Stimulated activated CD4-positive, alpha-beta T cell treated with anti-CD3 and anti-CD28 coated beads, TNF-alpha, amount 100 ng/mL, for 48 hours (primary cell): ENCODE measurements at places on chromosomes 11 and 22.

GRCh38 chr11:25992294-25992693, 339.6 kb upstream of the ANO3 start:
- no peak for DNase-seq

GRCh38 chr11:85941380-85941973, 86.3 kb downstream of the CCDC83 start:
- peak; percentile 18 for DNase-seq

GRCh38 chr22:47377926-47378560, 615.6 kb downstream of the TBC1D22A start:
- DNase-seq = no peak

GRCh38 chr22:22431271-22432220, 77.0 kb downstream of the ZNF280B start:
- peak; percentile 52 for DNase-seq

GRCh38 chr11:35322318-35322979, 96.9 kb downstream of the SLC1A2 start:
- no peak for DNase-seq

DNA sequence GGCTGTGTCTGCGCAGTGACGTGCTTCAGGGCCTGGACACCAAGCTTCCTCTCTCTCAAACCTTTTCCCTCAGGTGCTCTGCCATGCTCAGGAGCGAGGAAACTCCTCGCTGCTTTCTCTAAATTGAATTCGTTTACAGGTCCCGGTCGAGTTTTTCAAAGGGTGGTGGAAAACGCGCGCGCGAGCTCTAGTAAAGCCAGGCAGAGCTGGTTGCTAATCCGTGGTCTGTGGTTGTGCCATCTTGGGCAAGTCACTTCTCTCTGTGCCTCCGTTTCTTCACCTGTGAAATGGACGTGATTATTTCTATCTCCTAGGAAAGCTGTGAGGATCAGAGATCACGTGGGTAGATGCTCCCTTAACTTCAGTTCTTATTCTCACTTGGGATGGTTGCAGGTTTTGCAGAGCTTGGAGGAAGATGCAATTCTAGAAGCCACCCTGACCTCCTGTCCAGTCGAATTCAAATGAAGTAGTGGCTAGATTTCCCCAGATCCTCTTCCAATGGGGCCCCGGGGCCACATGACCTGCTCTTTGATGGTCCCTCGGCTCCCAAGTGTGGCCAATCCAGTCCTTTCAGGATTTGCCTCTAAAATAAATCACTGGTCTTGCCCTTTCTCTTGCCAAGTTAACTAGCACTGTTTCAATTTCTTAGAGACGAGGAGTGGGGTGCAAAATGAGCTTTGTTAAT, 10.5 kb upstream of the ALX4 start:
- no peak for DNase-seq

- DNase-seq = no peak
These were observed 155.9 kb downstream of the CCDC34 start for GRCh38 chr11:27207025-27207650.

DNA sequence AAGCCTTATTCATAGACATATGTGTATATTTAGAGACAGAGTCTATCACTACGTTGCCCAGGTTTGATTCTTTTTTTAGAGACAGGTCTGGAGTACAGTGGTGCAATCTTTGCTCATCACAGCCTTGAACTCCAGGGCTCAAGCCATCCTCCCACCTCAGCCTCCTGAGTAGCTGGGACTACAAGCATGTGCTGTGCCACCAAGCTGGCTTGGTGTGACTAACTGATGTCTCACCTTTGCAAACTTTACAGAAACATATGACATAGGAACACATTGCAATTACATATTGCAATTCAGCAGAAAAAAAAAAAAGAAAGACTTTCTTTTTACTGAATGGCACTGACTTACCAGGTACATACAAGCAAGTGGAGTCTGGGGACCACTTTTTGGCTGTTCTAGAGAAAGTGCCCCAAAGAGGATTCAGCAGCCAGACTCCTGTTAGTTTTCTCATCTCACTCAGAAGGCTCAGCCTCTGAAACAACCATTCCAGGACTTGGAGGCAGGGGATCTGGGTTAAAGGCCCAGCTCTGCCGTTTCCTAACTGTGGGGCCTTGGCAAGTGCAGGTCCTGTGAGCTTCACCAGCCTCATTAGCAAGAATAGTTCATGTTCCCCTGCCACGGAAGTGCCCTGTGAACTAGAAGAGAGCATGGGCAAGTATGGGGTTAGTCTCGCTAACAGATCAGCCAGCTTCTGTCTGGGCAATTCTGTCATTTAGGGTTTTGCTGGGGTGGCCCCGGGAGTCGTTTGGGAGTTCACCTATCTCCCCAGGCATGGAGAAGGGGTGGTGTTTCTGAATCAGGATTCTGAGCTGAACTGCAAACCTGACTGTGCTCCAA, 11.3 kb upstream of the NFAM1 start:
- DNase-seq = no peak

GRCh38 chr11:121389651-121390050, 62.5 kb upstream of the SORL1 start:
- DNase-seq = no peak

- no peak for DNase-seq
These were observed 37.8 kb downstream of the SCN3B start for GRCh38 chr11:123616505-123617198.

DNA sequence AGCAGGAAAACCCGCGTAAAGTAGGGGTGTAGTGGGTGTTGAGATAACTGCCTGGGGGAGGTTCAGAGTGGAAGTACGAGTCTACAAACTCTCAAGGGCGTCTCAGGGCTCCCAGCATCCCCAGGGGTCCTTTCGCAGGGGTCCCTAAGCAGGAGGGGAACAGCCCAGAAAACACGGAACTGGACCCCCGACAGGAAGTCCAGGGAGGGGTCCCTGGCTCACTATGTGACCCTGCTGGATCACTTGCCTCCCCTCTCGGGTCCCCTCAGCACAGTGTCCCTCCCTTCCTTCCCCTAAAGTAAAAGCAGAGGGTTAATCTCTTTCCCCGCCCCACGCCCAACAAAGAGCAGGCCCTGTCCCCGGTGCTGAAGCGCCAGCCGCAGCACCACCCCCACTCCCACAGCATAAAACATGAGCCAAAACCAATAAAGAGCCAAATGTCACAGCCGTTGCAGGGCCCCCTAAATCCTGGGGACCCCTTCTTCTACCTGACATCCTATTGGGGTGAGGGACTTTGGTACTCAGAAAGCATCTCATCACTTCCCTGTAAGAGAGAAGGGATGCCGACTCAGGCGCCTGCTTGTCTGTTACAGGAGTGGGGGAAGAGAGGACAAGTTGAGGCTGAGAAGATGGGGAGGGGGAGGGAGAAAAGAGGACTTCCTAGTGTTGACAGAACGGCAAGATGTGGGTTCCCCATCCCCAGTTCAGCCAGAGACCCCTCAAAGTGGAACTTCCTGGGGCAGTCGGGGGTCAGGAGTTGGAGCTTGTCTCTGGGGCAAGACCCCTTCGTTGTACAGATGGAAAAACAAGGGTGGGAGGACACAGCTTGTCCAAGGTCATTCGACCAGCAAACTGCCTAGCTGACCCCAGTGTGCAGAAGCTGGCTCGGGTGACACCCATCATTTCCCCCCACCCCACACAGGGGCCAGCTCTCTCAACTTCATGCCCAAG, 1.4 kb upstream of the NEFH start:
- no peak for DNase-seq

GRCh38 chr11:11016068-11016467, 158.2 kb upstream of the ZBED5 start:
- no peak for DNase-seq

GRCh38 chr11:12799334-12799835, 125.2 kb downstream of the TEAD1 start:
- DNase-seq = no peak

- no peak for DNase-seq
These were observed 23.1 kb upstream of the TP53I11 start for GRCh38 chr11:44973632-44974401.

GRCh38 chr22:29992341-29993275, 87.7 kb upstream of the HORMAD2 start:
- no peak for DNase-seq

- no peak for DNase-seq
These were observed 1006.4 kb downstream of the BRD1 start for GRCh38 chr22:48821346-48821690.

- DNase-seq = no peak
These were observed 12.7 kb downstream of the RASD2 start for GRCh38 chr22:35553341-35553740.

DNA sequence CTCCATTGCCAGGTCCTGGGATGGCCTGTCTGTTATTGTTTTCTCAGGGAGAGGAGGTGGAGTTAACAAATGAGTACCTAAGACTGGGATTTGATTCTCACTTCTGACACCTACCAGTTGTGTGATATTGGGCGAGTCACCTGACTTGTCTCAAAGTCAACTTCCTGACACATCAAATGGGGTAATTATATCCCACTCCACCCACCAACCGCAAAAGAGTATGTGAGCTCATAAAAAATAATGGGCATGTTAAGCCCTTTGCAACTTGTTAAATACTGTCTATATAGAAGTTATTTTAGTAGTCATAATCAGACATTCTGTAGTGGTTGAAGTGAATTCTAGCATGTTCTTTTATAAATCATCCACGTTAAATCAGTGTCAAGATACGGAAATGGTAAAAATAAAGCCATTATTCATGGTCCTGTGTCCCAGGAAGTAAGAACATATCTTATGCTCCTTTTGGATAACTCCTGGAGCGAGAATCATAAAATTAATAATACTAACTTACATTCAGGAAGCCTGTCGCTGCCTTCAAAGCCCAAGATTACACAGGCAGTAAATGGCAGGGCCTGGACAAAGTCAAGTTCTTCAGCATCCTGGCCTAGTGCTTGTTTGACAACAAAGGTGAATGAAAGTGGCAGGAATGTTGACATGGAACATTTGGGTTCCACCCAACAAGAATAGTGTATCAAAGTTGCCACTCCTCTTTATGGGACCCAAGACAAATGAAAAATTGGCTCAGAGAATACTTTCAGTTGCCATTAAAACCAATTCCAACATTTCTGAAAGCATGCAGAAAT, 54.3 kb downstream of the SYTL2 start:
- DNase-seq = no peak

GRCh38 chr11:33692013-33692504, 8.6 kb downstream of the C11orf91 start:
- DNase-seq = no peak

DNA sequence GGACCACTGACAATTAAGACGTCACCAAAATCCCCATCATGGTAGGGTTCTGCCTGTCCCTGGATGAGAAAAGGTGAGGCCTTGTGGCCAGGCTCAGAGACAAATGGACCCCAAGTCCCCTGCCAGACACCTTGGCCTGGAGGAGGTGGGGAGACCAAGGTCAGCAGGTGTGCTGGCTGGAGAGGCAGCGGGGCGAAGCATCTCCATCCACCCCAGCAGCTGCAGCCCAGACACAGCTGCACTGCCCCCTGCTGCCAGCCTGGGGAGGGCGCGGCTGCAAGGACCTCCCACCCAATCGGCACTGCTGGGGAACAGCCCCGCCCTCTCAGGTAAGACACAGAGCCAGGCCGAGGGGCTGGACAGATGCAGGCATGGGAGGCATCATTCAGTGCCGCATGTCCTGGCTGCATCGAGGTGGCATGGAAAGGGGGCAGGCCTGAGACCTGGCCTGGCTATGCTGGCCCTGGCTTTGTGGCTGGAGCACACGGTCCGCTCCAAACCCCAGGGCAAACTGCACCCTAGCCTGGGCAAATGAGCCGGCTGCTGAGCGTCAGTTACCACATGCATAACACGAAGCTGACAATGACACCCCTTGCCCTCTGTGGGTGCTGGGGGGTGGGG, 12.2 kb upstream of the MFNG start:
- DNase-seq = peak; percentile 49

DNA sequence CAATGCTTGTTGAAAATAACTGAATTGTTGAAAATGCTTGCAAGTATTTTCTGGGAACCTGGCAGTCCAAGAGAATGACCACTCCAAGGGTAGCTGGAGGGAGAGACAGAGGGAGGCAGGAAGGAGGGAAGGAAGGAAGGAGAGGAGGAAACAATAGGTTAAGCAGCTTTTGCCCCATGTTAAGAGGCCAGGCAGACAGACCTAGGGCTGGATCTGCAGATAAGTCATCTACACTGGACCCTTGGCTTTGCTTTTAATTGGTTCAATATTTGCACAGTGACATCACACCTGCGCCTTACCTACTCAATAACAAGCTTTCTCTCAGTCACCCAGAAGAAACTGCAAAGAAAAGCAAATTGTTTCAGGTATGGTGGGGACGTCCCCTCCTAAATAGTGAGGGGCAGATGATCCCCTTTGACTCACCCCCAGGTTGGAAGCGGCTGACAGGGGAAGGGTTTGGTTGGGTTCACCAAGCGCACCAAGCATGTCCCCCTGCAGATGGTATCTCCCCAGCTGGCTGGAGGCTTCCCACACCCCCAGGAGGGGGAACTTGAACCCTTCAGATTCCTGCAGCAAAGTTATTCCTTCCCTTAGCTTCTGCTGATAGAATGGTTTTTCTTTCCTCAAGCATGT, 24.3 kb downstream of the MYH9 start:
- no peak for DNase-seq

DNA sequence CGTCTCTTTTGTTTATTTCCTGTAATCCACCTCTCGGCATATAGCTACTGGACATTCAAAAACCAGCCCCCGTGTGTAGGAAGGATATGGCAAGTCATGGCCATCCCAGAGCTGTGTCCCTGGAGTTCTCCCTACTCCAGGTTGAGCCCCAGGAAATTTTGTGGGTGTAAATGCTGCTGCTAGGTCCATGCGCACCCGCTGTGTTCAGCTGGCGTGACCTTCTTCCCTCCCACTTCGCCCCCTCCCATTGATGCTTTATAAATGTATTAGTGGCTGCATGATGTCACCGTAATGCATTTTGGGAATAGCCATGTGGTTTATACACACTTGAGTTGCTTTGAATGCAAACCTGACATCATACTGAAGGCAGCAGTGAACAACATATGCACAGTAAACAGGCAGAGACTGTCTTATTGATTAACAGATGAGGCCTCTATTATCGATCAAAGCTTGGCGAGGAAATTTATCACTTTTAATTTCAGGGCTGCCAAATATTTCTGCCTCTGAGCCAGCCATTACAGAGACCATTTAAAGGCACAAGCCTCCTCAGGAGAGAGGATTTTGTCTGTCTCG, 113.6 kb upstream of the NNMT start:
- DNase-seq = no peak

DNA sequence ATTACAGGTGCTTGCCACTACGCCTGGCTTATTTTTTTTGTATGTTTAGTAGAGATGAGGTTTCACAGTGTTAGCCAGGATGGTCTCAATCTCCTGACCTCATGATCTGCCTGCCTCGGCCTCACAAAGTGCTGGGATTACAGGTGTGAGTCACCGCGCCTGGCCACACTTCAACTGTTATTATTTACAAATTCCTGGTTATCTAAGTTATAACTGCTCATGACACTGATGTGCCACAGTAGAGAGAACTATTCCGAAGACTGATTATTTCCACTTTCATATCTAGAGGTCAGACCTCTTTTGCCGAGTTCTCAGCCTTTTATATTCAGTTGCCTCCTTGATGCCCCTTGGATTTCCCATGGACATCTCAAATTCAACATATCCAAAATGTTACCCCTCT, 3.9 kb upstream of the NUP160 start:
- DNase-seq = no peak

GRCh38 chr11:121754598-121754997, 301.8 kb upstream of the SORL1-AS1 start:
- DNase-seq = no peak

- peak; percentile 21 for DNase-seq
These were observed 7.6 kb downstream of the MYO18B start for GRCh38 chr22:25749420-25750169.
